Fibroblast of skin of back (primary cell): ENCODE measurements at places on chromosomes 13 and 19.

DNA sequence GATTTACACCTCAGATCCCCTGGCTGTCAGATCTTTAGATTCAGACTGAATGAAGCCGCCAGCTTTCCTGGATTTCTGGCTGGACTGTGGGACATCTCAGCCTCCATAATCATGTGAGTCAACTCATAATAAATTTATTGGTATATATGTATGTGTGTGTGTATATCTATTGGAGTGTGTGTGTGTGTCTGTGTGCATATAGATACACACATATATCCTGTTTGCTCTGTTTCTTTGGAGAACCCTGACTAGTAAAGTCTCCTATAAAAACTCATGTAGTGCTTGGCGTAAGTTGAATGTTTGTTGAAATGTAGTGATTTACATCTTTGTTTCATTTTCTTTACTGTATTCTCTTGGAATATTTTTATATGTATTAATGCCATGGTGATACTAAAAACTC lies 499.5 kb upstream of the KLF12 start:
- no peak for DNase-seq

DNA sequence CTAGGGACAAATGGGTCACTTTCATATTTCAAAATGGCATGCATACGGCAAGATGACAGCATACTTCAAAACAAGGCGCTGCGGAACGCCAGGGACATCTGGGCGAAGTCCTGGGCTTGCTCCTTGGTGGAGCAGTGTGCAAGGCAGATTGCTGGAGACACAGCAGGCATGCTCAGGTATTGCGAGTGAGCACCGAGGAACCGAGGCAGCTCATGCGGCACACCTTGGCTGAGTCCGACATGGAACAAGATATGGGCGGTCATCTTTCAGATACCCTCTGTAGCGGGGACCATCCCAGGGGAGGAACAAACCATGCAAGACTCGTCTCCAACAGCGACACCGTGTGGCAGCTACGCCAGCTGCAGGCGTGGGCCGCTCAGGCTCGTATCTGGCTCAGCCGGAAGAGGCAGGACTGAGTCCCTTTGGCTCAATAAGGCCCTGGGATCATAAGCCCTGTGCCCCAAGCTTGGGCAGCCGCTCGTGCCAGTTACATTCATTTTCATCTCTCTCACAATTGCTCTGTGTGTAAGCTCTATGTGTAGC lies 112.4 kb downstream of the NUFIP1 start:
- DNase-seq: no peak

DNA sequence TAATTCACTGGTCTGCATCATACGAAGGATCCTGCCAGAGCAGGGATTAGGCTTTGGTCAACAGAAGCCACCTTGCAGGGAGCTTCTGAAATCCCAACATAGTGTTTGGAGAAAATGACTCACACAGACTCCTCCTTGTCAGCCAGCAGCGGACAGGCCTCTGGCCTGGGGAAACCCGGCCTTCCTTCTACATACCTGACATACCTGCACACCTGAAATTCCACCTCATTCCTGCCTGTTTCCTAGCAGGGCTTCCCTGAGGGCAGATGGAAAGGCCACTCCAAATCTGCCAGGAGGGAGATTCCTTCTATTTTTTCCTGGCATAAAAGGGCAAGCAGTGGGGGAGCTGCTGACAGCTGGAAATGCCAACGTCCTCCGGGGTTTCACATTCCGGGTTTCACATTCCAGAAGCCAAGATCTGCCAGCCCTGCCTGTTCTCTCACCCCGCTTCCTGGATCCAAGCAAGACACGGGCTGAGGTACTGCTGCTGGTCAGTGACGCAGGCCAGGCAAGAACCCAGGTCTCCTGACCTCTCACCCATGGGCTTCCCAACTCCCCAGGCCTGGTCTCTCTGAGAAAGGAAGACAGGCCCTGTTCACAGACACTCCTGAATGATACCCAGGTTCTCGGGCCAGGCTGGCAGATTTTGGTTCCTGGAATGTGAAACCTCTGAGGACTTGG lies 18.2 kb upstream of the IGFL1 start:
- peak; percentile 58 for DNase-seq

GRCh38 chr19:17205237-17206140 lies 9.7 kb upstream of the USE1 start:
- DNase-seq: peak; percentile 35

DNA sequence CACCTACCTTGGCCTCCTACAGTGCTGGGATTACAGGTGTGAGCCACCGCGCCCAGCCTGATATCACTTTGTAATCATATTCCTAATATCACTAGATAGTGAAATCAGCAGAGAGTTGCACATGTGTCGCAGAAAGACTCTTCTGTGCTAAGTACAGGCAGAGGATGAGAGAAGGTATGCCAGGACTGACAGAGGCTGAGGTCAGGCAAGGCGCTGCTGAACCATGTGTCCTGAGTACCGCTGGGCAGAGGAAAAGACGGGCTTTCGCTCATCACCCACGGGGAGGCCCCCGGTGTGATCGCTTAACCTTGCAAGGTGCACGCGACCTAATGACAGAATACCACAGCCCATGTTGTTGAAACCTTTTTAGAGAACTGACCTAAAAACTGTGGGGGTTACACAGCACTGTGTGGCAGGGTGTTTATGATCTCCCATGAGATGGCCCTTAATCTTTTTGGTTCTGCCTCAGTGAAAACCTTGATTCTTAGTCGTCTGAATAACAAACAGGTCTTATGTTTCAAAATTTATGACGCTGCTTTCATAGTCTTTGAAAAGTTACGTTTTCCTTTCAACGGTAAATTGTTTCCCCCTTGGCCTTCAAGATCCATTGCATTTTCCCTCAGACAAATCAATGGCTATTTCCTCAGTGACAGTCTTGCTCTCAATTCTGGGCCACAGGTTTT lies 12.2 kb downstream of the GJA3 start:
- no peak for DNase-seq
